Activated T-cell treated with anti-CD3 and anti-CD28 coated beads, Interleukin-2, amount 50 U/mL, for 72 hours (primary cell): ENCODE measurements at places on chromosomes 12 and 14.

DNA sequence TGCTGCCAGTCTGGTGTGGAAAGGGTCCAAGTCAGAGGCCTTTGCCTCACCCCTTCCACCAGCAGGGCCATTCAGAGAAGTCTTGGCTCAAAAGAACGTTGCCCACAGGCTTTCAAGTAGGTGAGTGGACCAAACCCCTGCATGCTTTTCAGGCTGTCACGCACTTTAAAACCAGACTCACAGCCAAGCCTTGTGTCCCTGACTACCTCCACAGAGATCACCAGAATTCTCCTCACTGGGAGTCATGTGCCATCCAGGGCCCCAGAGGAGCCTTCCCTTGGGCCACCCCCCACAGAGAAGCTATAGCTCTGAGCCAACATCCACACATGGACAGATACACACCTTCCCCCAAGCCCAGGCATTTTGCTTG lies 283.1 kb downstream of the DPF3 start:
- DNase-seq: no peak

DNA sequence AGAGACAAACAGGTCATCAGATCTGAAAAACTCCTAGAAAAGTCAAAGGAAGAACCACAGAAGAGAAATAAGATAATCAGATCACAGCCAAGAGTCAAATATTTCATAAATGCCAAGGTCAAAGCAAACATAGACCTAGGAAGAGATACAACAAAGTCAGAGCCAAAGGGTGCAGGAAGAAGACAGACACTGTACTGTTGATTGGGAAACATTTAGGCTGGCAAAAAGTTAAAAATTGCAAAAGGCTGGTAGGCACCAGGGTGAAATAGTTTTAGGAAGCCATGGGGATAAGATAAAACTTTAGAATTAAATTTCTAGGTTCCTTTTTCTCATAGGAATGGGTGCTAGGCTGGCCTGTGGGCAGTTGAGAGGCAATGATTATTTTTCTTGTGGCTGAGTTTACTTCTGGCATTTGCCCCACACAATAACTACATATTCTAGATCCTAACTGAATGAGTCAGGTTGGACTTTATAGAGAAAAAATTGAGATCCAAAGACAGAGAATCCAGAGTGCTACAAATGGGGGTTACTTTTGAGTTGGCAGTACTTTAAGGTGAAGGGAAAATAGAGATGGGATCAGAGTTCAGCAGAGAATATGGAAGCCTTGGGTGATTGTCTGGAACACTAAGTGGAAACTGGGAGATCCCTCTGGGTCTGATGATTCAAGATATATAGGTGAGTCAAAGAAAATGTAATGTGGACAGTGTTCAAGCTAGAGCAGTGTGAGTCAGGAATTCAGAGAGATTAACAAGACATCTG lies 215.5 kb downstream of the C12orf50 start:
- DNase-seq: no peak

- no peak for DNase-seq
Measured at GRCh38 chr14:43790681-43791080, 716.4 kb downstream of the FSCB start.

DNA sequence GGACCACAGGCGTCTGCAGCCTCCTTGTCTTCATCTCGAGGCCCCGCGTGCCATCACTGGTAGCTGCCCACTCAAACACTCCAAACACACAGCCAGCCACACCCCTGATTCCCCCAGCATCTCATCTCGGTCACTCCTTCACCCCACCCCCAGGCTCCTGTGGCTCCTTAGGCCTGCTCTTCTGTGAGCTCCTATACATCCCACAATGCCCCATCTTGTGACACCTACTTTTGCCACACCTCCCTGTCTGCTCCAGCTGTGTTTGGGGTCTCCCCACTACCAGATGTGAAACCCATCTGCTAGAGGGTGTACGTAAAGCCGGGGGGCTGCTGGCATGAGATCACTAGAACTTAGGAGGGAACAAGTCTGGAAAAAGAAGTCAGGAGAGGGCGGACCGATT lies 4.1 kb downstream of the AKT1 start:
- no peak for DNase-seq

DNA sequence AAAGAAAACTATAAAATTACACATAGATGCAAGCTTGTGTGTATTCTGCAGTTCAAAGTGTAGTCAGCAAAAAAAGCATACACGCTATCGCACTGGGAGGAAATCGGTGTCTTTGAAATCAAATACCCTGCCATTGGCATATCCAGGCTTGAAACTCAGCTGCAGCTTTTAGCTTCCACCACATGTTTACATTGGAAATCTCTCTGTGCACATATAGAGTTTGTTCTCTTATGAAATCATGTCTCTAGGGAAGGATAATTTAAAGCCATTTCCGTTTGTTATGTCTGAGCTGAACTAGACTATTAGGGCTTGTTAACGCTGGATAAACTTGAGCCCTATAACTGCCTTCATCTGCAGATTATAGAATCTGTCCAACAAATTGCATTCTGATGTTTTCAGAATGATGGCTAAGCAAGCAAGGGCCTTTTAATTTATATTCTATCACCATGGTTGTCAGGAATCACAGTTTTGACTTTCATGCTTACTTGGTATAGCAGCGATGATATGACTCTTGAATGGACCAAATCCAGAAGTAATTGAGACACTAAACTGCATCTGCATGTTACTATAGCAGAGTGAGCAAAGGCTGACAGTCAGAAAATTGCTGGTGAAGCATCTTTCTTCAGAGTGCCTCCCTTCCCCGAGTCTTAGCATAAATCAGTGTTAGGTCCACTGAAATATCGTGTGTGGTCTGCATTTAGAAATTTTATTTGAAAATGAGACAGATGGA lies 442.8 kb downstream of the ZFP36L1 start:
- no peak for DNase-seq

GRCh38 chr12:39459027-39459434 lies 16.1 kb upstream of the KIF21A start:
- DNase-seq: no peak

DNA sequence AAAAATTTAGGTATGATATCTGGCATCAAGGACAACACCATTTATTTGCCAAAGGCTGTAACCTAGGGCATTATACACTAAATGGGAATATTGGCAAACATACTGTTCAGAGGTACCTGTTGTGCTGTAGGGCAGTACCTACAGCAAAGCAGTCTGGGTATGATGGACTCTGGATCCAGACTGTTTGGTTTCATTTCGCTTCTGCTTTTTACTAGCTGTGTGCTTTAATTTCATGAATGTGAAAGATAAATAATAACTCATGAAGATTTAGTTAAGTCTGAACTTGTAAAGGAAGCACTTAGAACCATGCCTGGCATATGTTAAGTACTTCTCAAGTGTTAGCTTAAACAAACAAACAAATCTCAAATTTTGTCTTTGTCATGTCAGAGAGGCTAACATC lies 17.7 kb upstream of the SLC38A2 start:
- no peak for DNase-seq

DNA sequence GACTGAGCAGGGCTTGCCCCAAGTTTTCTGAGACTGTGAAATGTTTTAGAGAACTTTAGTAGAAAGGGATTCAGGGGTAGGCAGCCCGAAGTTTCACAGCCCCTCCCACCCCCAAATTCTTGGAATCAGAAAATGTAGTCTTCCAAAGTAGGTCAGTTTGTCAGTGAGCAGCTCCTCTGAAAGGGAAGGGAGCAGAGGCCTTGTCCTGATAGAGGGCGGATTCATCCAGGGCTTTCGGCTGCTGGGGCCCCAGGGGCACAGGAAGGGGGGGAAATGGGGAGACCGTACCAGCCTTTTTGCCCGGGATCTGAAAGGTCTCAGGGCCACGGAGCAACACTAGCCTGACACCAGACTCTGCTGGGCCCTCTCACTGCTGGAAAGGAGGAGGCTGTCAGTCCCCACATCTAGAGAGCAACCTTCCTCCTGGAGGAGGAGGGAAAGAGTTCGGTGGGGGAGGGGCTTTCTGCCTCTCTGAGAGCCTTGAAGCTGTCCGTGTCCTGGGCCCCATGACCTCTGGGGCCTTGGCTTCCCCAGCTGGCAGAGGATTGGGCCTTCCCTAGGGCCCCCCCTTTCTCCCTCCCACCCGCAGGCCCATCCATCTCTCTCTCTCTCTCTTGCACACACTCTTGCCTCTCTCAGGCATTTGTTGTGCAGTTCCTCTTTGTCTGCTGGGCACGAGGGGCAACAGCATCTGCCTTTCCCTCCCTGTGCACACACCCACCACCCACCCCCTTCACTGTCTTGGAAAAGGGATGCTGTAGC lies at the start of gene IKZF4:
Gene IKZF4 (plus strand): TSS at position 621 of the 762 bp plus-strand sequence. CDS start 451 bp downstream, outside the sequence.
- DNase-seq: no peak

- no peak for DNase-seq
Measured at GRCh38 chr14:35046751-35047536, 872 bp downstream of the FAM177A1 start.

DNA sequence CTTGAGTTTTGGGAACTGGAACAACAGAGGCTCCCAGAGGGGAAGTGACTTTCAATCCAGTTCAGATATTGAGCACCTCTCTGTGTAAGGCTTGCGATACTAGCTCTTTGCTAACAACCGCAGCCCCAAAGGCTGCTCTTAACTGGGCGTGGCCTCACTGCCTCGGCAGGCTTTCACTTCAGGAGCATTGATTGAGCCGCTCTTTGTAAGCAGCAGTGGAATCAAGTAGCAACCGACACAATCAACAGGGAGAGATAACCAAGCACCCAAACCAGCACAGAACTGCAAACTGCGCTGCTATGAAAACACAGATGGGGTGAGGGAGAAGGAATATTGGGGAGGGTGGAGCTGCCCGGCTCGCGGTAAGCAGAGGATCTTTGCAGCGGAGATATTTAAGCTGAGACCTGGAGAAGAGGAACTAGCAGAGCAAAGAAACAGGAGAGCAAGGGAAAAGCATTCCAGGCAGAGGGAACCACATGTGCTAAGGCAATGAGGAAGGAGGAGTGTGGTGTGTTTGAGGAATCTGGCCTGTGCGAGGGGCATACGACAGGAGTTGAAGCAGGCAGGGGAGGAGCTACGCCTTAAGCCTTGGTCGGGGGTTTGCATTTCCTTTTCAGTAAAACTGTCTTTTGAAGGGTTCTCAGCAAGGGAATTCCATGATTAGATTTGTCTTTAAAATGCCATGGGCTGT lies 17.3 kb upstream of the YY1 start:
- peak; percentile 72 for DNase-seq

- no peak for DNase-seq
Measured at GRCh38 chr14:93075891-93076290, 39.8 kb downstream of the ITPK1 start.

GRCh38 chr14:45251912-45252311 lies 1.1 kb downstream of the MIS18BP1 start:
- DNase-seq: no peak

DNA sequence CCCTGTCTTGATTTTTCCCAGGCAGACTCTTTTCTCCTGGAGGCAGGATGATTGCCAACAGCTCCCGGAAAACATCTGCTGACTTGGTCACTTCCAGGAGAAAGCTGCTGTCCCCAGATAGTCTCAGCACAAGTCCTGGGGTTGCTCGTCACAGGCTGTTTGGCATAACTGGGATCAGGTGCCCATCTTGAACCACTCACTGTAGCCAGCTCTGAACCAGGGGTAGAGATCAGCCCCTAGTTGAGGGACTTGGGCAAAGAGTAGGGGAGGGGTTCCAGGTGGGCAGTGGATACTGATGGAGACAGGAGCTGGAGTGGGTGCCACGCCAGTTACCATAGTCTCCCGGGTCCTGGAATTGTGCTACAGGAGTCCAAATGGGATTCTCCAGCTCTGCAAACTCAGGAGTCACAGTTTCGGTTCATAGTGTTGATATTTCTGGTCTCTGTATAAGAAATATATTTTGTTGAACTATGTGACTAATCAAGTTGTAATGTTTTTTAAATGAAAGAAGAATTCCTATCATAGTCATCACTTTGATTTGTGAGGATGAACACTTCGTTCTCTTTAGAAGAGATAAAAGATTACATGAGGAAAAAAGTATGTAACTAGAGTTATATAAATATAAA lies 1154.5 kb downstream of the AACS start:
- DNase-seq: no peak

- DNase-seq: no peak
Measured at GRCh38 chr14:100467046-100467750, 120.0 kb downstream of the BEGAIN start.

DNA sequence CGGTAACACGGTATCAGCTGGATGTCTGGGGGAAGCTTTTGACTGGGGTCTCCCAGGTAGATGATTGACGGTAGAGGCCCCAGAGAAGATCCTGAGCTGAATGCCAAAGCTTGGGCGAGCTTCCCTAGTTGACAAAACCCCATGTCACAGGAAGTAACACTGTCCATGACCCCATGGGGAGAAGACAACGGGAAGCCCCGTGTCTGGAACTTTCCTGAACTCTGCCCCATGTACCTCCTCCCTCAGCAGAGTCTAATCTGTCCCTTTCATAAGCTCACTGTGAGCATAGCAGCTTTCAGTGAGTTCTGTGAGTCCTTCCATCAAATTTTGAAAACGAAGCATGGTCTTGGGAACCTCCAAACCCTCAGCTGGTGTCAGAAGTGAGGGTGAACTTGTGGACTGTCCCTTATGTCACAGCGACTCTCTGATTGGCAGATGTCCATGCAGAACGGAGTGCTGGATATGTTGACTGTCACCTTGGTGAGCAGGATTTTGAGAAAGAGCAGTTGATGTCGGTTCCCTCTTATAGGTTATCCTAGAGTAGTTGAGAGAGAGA lies 29.7 kb upstream of the BEGAIN start:
- no peak for DNase-seq

DNA sequence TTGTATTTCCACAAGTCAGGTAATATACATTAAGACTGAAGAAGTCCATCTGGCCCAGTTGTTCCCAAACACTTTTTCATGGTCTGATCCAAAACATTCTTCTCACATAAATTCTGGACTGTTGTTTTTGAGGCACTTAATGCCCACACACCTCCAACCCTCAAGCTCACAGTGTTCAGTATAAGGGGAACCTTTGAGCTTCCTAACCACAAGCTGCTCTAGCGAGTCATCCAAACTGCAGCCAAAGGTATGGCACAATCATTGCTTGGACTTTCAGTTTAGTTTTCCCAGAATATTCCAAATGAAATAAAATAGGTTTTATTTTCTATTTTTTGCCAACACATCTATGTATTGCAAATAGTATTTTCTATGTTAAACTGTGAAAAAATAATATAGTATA lies 103.0 kb downstream of the PUS7L start:
- DNase-seq: no peak

GRCh38 chr14:68147303-68147702 lies 327.7 kb downstream of the RAD51B start:
- no peak for DNase-seq

- DNase-seq: peak; percentile 35
Measured at GRCh38 chr14:106276326-106277267, 750.2 kb downstream of the TMEM121 start.

GRCh38 chr14:83021323-83021722 lies 1487.7 kb upstream of the SEL1L start:
- no peak for DNase-seq

GRCh38 chr14:84410344-84410743 lies 1119.6 kb upstream of the FLRT2 start:
- no peak for DNase-seq
